Occipital lobe (tissue), 3 donors: ENCODE measurements at places on chromosomes 2 and 18.

- DNase-seq, result no peak
Observed at GRCh38 chr2:11571170-11571569, 37.3 kb downstream of the GREB1 start.

DNA sequence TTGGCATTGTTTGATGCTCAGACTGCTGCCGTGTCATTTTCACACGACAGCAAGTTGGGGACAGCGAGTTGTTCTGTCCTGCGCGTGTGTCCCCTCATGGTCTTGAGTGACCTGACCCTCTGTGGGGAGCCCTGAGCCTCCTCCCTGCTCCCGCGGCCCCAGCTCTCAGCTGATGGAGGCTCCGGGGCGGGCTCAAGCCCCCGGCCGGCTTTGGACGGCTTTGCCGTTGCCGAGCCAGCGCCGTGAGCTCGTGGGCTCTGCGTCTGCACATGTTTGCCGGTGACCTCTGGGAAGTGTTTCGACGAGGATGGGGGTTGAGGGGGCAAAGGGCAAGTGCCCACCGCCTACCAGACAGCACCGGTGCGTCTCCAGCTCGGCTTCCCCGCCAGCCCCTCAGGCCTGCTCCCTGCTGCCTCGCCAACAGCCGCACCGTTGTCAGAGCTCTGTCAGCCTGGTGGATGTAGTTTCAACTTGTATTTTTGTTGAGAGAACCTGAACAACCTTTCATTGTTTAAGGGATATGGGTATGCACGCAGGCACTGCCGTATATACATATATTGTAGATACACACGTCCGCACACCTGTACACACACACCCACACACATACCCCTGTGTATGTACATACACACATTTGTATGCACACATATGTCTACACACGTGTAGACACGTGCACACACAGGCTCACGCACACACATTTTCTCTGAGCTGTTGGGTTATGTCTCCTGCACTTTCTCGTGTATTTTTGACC is 13.7 kb downstream of the PDCD1 start:
- no peak for DNase-seq

DNA sequence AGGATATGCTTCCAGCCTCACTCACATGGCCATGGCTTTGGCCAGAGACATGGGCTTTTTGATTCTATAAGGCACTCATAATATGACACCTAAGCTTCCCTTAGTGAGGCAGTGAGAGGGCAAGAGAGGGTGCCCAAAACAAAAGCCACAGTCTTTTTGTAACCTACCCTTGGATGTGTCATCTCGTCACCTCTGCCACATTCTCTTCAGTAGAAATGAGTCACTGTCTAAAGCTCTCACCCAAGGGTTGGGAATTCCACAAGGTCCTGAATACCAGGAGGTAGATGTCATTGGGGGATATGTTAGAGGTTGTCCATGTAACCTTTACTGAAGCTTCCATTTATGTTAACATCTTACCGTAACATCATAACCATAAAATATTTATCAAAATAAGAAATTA is 108.4 kb downstream of the ALMS1 start:
- DNase-seq, result no peak

DNA sequence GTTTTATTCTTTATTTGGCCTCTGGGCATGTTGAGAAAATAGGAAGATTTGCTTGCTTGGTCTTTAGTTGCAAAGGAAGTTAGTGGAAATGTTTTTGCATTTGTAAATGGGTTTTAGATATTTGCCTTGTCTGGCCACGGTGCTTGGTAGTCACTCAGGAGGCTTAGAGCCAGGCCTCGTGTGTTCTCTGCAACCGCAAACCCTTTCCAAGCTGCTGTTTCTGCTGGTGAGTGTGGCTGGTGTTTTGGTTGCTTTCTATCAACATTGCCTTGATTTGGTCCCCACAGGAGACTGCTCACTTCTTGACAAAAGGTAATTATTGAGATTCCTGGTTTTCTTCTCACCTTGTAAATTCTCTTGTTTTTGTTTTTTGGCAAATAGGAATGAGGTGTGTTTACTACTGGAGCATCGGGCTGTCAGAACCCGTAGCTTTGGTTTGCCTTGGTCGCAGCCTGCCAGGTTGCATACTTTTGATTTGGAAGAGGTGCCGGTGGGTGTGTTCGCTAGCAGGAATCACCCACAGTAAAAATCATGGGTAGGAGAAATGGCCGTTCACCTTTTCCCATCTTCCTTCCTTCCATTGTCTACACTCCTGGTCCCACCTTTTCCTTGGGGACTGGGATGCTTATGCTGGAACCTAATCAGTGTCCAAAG is 15.8 kb downstream of the ASAP2 start:
- no peak for DNase-seq

DNA sequence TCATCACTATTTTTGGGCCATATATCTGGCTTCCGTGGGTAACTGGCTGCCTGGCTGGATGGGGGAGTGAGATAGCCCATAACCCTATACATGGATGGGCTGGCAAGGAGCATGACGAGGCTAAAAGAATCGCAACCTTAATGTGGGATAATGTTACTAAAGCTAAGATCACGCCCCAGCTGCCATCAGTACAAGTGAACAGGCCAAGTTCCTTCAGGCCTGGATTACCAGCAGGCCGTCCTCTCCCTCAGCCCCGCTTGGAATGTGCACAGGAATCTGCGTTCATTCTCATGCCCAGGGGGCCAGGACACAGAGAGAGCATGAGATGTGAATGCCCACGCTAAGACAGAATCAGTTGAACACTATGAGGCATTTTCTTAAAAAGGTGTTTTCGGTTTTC is 34.7 kb downstream of the RMC1 start:
- no peak for DNase-seq

GRCh38 chr18:73615506-73615905 is 532.1 kb downstream of the FBXO15 start:
- no peak for DNase-seq

- DNase-seq, result no peak
Observed at GRCh38 chr2:176834226-176834625, 378.4 kb upstream of the HNRNPA3 start.

GRCh38 chr2:219299372-219299760 is 9.8 kb downstream of the PTPRN start:
- DNase-seq, result no peak

- no peak for DNase-seq
Observed at GRCh38 chr2:219291394-219291793, 12.2 kb downstream of the DNAJB2 start.

DNA sequence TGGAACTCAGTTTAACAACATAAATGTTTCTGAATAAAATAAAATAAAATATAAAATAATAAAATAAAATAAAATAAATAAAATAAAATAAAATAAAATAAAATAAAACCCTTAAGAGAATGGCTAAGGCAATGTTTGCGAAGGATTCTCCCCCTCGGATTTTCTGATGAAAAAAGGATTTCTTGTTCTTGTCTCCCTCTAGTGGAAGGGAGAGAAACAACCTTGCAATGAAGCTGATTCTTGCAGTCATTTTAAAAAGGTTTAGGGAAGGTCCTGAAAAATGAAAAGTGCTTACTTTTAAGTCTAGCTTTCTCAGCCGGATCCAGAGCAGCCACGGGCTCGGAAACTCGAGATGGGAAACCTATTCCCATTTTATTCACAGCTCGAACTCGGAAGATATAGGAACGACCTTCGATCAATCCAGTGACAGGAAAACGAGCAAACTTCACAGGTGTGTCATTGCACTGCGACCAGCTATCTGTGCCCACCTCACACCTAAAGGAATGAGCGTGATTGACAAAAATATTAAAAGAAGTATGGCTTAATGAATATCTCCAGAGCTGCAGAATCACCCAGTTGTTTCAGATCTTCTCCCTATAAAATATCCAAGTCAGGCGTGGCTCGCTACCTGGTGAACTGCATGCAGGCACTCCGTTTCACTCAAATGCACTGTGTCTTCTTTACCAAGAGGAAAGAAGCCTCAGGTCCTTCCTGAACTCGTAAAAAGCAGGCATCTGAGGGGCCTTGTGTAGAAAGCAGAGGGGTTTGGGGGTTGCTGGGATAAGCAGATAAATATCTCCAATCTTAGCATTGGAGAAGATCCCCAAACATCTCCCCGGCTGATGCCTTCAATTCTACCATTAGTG is 68.1 kb downstream of the MYOM1 start:
- DNase-seq, result no peak

DNA sequence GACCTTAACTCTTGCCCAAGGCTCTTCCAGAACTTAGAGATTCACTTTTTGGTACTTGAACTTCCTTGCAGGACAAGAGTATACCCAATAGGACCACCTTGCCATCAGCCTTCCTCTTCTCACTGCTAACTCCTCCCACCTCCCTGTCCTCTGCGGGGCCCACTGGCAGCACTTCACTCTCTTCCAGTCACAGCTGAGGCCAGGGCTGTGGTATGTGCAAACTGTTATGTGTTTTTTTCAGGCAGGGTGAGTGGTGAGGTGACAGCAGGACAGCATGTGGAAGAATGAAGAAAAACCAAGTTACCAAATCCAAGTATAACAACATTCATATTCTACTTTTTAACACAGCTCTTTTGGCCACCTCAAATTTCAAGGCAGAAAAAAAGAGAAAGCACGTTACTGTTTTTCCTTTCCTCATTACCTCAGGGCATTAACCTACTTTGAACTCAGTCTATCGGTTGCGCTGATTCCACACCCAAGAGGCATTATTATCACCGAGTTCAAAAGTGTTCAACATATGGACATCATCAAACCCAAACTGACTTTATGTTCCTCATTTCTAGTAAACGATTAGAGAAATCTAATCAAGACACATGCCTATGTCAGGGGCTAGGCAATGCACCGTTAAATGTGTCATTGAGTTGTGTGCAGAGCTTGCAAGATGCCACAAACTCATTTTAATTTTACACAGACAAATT is 605.2 kb upstream of the SYT4 start:
- no peak for DNase-seq

GRCh38 chr2:134269972-134270735 is 16.3 kb downstream of the MGAT5 start:
- DNase-seq, result no peak

- no peak for DNase-seq
Observed at GRCh38 chr18:7844017-7844416, 276.9 kb downstream of the PTPRM start.

DNA sequence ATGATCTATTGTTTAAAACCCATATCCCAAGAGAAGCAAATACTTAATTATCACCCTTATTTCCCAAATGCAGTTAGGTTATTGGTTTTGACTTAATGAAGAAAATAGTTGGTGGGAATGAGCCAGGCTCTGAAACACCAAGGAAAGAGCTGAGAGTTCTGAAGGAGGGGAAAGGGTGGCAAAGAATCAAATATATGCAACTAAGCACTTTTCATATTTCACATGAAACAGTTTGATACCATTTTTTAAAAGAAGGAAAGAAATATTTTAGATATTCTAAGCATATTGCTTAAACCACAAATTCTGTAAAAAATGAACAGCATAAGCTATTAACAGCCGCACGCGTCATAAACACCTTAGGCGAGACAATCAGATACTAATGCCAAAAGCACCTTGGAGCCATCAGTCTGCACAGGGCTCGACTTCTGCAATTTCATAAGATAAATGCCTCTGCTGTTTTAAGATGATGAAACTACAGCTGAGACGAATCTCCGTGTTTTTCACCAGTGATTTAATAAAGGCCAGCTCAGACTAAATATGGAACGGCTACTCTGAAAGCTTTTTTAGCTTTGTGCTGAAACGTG is 371.7 kb downstream of the EN1 start:
- no peak for DNase-seq

- DNase-seq, result no peak
Observed at GRCh38 chr18:35511833-35512232, 14.1 kb upstream of the INO80C start.

DNA sequence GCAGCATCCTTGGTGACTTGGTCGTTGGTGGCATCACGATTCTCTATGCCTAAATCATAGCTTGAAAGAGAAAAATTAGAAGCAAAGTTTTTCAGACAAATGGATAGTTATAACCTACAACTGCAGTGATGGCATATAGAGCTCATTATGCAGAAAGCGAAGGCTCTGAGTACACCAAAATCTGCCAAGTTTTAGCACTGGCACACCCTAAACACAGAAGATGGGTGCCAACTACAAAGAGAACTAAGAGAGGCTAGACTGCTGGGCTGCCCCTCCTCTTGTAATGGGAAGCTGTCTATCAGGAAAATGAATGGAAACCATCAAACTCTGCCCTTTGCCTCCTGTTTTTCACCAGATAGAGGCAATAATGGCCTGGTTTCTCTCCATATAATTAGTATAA is 6.3 kb downstream of the IDH1 start:
- DNase-seq, result no peak

DNA sequence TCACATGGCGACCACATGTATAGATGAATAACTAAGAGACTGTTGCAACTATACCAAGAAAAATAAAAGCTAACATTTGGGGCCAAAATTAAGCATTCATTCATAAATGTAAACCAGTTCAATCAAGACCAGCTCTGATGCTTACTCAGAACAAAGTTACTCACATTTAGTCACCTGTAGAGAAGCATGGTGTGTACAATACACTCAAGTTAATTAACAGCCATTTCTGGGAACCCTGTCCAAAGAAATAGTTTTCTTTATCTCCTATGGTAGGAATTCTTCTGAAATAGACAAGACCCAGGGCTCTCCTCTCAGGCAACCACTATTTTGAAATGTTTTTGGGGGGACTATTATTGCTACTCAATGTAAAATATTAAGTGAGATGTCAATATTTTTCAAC is 1.6 kb downstream of the SCN3A start:
- DNase-seq, result no peak

DNA sequence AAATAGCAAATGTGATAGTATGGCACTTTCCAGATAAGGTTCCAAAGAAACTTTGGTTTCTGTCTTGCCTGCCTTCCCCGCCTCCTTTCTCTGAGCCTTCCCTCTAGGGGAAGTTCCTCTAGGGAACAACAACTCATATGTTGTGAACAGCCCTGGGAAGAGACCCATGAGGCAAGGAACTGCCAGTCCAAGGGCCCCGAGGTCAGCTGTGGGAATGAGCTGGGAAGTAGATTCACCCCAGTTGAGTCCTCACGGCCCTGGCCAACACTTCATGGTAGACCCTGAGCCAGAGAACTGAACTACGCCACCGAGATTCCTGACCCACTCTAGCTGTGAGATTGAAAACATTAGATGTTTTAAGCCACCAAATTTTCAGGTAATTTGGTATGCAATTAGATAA is 154.5 kb upstream of the CCDC68 start:
- no peak for DNase-seq

DNA sequence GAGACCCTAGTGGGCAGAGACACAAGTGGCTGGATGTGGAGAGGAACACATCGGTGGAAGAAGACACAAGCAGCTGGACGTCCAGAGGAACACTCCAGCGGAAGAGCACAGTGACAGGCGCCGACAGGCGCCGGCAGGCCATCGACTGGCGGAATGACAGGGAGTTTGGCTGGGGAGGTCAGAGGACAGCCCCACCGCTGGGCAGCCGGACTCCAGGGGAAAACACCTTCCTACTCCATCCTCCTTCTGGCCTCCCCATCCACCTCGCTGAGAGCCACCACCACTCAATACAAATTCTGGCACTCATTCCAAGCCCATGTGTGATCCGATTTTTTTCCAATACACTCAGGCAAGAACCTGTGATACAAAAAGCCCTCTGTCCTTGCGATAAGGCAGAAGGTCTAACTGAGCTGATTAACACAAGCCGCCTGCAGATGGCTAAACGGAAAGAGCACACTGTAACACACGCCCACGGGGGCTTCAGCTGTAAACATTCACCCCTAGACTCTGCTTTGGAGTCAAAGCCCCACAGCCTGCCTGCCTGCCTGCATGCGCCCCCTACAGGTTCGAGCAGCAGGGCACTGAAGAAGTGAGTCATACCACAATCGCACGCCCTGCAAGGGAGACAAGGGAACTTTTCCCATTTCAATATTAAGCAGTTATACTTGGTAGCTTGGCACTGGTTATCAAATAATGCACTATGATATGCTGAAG is 50.2 kb upstream of the LRP1B start:
- no peak for DNase-seq

- DNase-seq, result no peak
Observed at GRCh38 chr2:30135541-30135940, 11.3 kb upstream of the YPEL5 start.

GRCh38 chr2:17634997-17635396 is 94.5 kb downstream of the VSNL1 start:
- no peak for DNase-seq
